ENCODE measurements at places on chromosomes 11 and 22.

GRCh38 chr11:3216027-3216525 is 2.5 kb downstream of the MRGPRG start:
- no peak for DNase-seq

DNA sequence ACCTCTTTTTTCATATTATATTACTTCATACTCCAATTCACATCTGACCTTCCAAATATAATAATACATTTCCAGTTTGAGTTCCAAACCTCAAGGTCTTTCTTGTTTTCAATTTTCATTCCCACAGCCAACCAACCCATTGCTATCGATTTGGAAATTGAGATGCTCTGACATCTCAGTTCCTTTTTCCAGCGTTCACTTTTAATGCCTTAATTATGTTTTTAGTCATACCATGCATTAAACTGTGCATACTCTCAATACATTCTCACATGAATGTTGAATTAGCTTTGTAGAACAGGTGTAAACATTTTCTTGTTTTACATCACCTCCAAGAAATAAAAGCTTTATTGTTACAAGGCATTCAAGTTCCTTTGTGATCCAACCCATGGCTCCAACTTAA is 294.2 kb upstream of the ANO3 start:
- no peak for DNase-seq

DNA sequence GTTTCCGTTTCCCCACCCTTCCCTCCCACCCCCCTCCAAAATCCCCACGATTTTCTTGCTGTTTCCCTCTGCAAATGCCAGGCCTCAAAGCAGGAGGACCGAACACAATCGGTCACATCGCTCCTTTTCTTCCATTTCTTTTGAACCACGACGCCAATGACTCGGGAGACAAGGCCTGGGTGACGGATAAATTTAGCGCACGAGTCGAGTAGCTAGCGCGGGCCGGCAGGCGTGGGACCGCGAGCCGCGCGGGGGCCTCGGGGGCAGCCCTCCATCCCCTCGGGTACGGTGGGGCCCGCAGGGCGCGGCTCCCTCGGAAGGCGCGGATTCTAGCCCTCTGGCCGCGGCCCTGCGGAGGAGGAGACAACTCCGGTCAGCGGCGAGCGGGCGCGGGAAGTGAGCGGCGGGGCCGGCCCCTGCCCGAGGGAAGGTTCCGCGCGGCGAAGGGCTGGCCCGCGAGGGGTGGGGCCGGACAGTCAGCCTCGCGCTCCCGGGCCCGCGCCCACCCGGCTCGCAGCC is 414 bp downstream of the JOSD1 start:
- DNase-seq: no peak

- DNase-seq: no peak
Observed at GRCh38 chr22:24445481-24446259, 18.3 kb downstream of the ADORA2A start.

GRCh38 chr11:30938810-30939209 is 352.7 kb upstream of the MPPED2 start:
- no peak for DNase-seq

- no peak for DNase-seq
Observed at GRCh38 chr11:80443177-80443576, 1002.3 kb upstream of the TENM4 start.

DNA sequence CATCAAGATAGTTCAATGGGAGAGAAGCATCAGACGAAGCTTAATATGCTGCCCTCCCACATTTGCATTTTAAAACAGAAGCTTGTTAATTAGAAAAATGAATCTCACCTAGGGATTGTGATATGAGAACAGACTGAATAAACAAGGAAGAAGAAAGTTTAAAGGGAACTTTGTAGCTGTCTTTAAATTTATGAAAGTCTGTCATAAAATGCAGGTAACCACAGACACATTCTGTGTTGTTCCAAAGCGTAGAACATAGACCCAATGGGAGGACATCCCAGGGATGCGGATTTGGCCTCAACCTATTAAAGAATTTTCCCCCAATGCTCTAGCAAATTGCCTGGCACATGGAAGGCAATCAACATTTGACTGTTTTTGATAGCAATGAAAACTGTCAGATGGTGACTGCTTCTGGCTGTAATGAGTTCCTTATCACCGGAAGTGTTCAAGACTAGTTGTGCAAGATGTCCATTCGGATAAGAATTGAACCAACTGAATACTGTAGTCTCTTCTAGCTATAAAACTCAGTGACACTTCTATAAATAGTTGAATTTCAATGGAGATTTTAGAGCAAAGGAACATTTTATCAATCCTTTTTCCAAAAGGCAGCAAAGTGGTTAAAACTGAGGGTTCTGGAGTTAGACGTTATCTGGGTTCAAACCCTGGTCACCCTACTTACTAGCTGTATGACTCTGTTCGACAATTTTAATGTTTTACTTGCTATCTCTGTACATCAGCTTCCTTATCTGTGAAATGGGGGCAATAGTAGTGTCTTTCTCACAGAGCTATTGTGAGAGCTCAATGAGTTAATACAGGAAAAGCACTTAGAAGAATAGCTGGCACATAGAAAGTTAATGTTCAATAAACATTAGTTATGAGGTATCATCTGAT is 64.9 kb downstream of the LIF start:
- DNase-seq: no peak

- no peak for DNase-seq
Observed at GRCh38 chr11:102192349-102193066, 82.3 kb downstream of the YAP1 start.

DNA sequence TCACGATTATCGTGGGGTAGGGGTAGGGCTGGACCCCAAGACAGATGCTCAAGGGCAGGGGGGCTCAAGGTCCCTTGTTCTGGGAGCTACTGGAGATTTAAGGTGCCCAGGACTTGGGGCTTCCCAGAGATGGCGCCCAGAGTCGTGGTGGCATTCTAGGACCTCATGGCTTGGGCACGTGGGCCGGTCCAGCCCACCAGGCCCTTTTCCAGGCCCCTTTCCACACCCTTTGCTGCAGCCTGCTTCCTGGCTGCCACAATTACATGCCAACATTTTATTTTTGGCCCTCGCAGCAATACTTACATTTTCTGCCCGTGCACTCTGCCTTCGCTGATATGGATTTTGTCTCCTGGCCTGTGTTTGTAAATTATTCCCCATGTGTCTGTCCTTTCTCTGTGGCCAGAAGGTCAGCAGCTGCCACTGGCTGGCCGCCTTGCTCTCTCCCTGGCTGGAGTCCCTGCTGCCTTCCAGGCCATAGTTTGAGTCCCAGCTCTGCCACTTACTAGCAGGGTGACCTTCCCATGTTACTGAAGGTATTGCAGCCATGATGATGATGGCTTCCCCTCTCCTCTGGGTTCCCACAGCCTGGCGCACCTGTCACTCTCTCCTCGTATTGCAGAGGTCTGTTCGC is 11.2 kb downstream of the MB start:
- DNase-seq: no peak

DNA sequence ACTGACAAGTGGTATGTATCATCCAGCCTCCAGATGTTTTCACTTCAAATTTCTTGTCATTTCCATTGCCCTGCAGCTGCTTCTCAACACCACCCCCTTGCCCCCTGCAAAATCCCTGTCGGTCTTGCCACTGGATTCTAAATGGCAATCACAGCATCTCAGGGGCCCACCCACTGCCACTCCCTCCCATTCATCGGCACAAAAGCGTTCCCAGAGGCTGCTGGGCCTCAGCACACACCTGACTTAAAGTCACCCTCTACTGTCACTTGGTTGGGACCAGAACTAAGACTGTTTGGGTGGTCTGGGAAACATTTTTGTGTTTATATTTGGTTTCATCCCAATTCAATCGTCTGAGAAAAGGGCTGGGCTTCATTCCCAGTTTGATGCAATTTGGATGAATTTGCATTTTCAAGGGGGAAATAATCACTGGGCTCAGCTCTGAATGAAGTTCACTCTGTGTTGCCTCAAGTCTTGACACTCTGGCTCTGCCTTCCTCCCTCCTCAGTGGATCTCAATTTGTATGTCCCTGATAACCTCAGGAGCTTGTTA is 27.1 kb downstream of the SYT13 start:
- no peak for DNase-seq

DNA sequence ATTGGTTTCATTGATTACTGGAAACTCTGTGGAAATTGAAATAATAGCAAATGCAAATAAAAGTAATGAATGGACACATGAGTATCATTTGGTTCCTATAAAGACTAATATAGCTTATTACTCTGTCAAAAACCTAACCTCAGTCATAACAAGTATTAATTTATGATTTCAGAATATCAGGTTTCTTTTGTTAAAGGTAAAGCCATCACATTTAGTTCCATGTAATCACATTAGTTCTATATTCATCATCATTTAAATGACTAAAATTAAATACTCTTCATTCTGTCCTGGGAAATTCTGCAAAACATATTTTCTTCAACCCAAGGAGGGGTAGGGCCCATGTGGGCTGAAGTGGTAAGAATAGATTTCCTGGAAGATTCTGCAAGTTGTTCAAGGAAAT is 68.2 kb upstream of the ANO3 start:
- DNase-seq: no peak

- no peak for DNase-seq
Observed at GRCh38 chr11:76808996-76809395, 25.8 kb downstream of the TSKU start.

- DNase-seq: no peak
Observed at GRCh38 chr22:31122532-31123291, at the start of gene INPP5J. TSS of gene INPP5J (plus strand) at chr22:31122966. CDS start at chr22:31123015, 49 bp downstream.

DNA sequence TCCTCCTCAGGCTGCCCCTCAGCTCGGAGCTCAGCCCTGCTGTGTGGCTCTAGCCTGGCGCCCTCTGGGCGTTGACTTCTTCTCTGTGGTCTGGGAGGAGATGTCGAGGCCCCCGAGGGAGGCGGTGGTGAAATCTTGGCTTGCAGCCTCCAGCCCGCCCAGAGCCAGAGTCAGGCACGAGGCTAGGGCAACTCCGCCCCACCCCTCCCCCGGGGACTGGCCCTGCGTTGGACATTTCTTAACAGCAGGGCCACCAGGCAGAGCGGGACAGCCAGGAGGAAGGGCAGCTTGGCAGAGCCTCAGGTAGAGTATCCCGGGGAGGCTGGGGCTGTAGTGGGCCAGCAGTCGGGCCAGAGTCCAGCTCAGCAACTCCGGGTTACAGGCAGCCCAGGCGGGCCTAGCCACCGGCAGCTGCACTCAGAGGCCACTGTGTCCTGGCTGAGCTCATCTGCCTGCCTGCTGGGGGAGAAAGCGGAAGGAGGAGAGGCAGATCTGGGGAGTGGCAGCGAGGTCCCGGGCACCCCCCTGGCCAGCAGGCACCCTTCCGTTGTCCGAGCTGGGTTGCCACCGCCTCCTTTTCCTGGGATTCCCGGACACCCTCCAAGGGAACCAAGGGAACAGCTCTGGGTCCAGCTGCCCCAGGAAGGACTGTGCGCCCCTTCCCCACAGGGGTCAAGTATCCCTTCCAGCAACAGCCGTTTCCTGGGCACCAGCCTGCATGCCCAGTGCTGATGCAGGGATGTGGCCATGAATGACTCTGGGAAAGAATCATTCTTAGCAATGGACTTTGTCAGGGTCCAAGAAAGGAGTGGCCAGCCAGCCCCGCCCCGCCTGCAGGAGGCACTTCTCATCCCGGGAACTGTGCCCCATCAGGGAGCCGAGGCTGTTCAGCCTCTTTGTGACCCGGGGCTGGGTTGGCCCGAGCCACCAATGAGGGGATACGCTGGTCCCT is at the start of gene ALDH3B1:
Gene ALDH3B1 (plus strand): TSS at position 238 of the 952 bp plus-strand sequence. CDS start 4,971 bp downstream, outside the sequence.
- no peak for DNase-seq

DNA sequence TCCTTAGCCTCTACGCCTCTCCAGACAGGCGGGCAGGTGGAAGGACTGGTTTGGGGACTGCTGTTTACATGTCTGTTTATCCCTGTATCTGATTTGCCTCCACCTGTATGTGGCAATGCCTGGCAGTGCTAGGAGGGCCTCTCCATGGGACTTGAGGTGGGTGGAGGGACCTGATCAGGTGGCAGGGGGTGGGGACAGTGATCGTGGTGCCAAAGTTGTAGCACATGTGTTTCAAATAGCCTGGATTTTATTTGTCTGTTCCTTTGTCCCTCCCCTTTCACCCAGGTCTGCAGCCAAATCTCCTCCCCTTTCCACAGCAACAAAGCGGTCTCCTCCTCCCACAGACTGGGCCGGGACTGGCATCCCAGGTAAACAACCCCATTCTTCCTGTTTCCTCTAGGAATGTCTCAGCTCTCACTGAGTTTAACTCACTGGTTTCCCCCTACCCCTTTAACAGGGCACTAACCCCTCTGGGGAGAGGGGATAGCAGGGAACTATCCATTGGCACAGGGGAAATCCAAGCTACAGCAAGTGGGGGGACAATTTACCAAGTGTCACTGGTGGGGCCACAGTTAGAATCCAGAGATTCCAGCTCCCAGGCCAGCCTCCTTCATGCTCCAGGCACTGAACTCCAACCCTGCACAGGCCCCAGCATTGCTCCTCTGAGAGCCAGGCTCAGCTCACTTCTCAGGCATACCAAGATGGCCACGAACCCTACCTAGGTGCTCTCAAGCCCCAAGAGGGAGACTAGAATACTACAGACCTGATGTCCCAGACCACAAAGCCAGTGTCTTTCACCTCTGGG is 22.9 kb upstream of the TLCD5 start:
- DNase-seq: no peak
